Stimulated activated CD8-positive, alpha-beta memory T cell treated with anti-CD3 and anti-CD28 coated beads, Interleukin-15, amount 100 ng/mL, for 48 hours (primary cell): ENCODE measurements at places on chromosomes 7 and 10.
A peak's percentile ranks its signal among the peaks of the same experiment; 100 is the strongest.

- DNase-seq = no peak
Observed at GRCh38 chr7:142880876-142881505, 4.6 kb downstream of the TRPV6 start.

DNA sequence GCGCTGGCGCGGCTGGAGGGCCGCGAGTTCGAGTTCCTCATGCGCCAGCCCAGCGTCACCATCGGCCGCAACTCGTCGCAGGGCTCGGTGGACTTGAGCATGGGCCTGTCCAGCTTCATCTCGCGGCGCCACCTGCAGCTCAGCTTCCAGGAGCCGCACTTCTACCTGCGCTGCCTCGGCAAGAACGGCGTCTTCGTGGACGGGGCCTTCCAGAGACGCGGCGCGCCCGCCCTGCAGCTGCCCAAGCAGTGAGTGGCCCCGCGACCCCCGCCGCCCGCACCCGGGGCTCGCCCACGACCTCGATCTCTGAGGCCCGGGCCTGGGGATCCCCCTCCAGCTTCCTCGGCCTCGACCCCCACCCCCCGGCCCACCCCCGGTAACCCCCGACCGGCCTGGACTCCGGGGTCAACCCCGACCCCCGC is 537 bp downstream of the FOXK1 start:
- no peak for DNase-seq

DNA sequence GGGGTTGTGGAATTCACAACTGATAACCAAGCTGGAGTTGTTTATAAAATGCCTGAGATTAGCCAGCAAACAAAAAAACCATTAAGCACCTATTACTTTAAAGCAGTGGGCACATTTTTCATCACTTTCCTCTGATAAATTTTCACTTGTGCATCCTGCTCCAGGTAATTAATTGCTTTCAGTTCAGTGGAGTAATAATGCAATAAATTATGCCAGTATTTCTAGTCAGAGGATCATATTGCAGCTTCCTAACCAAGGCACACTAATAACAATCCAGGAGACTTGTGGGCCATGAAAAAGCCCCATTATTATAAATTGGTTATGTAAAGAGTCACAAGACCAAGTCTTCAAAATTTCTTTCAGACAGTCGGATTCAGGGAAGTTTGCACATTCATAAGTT is 193.2 kb downstream of the LRMDA start:
- DNase-seq = no peak

GRCh38 chr10:79243181-79244067 is 103.8 kb upstream of the PPIF start:
- DNase-seq = peak; percentile 61

DNA sequence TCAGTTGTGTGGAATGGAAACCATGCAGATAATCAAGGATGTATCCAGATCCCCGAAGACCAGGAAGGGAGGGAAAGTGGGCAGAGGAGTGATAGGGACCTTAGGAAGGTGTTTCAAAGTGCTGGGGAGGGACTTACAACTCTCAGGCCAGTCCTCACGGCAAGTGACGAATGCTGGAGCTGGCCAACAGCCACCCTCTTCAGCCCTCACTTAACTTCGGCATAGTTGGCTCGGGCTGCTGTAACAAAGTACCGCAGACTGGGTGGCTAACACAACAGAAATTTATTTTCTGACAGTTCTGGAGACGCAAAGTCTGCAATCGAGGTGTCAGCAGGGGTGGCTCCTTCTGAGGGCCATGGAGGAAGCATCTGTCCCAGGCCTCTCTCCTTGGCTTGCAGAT is 265.9 kb upstream of the YAE1 start:
- DNase-seq = no peak

GRCh38 chr7:44880317-44881018 is 4.9 kb downstream of the PURB start:
- DNase-seq = no peak
